ENCODE measurements at places on chromosomes 7 and 10.

DNA sequence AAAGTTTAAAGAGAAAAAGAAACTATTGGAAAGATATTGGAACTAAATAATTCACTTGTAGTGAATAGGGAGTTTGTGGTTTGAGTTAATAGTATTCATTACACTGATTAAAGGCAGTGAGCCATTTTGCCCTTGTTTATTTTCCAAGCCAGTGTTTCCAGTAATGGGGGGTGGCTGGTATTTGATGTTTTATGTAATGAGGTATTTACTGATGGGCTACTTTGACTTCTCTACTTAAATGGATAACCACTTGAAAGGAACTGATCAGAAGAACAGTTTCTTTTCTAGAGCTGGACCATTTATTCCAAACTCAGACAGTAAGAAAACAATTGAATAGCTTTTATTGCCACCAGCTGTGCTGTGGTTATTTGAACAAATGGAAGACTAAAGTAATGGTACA is 227.0 kb upstream of the HDAC9 start:
- no peak for DNase-seq

DNA sequence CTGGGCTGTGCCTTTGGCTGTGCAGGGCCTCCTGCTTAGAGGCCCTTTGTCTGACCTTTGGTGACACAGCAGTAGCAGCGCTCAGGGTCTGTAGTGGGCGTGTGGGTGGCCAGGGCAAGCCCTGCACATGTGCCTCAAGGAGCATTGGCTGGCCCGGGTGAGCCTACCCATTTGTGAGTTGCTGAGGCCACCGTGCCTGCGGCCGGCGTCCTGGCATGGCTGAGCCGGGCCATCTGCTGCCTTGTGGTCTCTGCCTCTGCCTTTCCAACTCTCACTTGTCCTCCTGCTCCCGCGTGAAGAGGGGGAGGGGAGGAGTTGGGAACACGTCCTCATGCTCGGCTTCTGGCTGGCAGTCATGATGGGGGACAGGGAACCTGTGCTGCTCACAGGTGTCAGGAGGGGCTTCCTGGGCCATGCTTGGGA is 9.2 kb upstream of the ORAI2 start:
- DNase-seq = no peak

DNA sequence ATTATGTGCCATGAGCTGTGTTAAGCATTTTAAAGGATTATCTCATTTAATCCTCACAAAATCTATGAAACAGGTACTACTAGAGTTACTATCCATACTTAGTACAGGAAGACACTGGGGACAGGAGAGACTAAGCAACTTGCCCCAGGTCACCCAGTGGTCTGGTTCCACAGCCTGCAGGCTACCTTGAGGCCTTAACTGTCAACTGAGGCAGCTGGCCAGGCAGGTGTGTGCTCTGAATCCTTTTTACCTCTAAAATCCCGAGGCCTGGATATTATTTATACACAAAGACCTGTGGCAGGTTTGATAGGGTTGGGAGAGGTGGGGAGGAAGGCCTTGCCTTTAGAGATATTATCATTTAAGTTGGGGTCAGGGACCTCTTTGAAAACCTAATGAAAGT is 3.1 kb downstream of the ZNF777 start:
- no peak for DNase-seq

DNA sequence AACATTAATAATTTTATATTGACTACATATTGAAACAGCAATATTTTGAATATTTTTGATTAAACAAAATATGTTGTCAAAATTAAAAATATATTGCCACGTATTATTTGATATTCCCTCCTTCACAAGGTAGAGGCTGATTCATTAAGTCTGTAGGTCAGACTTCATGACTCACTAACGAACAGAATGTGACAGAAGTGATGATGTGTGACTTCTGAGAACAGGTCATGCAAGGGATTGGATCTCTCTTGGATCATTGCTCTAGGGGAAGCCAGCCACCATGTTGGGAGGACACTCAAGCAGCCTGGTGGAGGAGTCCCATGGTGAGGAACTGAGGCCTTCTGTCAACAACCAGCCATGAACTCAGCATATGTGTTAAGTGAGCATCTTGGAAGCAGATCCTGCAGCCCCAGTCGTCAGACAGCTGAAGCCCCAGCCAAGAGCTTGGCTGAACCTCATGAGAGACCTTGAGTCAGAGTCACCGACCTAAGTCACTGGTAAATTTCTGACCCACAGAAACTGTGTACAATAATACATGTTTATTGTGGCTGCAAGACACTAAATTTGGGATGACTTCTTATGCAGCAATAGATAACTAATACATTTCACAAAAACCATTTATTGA is 66.6 kb downstream of the HTR5A start:
- DNase-seq = no peak

GRCh38 chr10:1654247-1654646 is 83.1 kb downstream of the ADARB2 start:
- DNase-seq = no peak

DNA sequence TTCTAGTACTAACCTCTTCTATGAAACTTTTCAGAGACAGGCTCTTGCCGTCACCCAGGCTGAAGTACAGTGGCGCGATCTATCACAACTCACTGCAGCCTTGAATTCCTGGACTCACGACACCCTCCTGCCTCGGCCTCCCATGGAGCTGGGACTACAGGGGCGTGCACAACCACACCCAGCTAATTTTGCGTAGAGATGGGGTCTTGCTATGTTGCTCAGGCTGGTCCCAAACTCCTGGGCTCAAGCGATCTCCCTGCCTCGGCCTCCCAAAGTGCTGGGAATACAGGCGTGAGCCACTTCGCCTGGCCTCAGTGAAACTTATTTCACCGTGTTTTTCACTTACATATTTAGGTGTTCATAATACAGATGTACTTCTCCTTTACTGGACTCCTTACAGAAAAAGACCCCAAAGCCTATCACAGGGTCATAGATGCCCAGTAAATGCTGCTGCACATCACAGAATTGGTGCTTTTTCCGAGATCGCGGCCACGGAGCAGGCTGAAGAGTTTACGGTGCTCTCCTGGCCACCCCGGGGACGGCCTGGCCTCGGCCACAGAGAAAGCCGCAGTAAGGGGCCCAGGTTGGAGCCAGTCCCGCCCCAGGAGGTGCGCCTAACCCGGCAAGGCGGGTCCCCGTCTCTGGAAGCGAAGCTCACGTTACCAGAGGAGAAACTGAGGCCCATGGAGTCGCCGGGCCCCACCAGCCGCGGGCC is 595 bp downstream of the TBL2 start:
- no peak for DNase-seq

DNA sequence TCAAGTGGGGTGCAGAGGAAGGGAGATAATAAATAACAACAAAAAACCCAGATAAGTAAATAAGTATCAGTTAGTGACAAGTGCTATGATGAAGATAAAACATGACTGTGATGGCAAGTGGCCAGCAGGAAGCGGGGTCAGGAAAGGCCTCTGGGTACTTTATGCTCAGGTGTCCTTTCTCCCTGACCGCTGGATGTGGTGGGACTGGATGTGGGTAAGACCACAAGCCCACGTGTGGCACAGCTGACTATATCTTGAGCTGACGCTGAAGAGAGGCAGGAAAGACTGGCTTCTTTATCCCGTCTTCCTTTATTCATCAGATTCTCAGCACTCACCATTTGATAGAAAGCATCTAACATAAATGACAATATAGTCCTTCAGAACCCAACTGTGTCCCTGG is 87.8 kb downstream of the CREB5 start:
- no peak for DNase-seq

DNA sequence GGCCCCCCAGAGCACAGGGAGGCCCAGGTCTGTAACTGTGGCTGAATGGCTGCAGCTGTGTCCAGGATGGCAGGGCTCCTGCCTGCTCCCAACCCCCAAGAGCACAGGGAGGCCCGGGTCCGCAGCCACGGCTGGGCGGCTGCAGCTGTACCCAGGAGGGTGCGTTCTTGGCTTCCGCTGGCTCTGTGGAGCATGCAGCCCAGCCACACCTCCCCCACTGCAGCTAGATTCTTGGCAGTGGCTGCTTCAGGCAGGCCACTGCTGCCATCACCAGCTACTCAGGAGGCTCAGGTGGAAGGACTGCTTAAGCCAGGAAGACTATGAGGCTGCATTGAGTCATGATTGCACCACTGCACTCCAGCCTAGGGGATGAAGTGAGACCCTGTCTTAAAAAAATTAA is 27.9 kb downstream of the C7orf25 start:
- no peak for DNase-seq

- no peak for DNase-seq
Observed at GRCh38 chr10:74153123-74153522, 2.1 kb downstream of the ADK start.

DNA sequence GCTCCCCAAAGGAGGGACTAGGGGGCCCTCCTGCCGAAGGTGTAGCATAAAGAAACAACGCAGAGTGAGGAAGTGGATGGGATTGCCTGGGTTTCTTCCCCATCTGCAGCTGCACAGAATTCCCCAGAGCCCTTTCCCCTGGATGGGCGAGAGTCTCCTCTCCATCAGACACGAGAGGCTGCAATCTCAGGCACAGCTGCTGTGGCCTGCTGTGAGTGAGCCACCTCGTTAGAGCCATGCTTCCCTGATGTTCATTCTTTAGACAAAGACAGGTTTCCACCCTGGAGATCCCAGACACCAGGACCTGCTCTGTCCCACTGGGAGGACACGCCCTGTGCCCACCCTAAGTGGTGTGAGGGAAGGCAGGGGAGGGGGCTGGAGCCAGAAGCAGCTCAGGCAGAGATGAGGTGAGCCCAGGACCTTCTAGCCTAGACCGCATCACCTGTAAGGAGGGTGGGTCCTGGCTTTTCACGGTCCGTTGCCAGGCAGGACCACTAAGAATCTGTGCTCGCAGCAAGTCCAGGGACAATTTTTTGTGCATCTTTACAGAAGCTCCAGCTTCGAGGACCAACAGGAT is 268.6 kb upstream of the TCERG1L start:
- DNase-seq = no peak

DNA sequence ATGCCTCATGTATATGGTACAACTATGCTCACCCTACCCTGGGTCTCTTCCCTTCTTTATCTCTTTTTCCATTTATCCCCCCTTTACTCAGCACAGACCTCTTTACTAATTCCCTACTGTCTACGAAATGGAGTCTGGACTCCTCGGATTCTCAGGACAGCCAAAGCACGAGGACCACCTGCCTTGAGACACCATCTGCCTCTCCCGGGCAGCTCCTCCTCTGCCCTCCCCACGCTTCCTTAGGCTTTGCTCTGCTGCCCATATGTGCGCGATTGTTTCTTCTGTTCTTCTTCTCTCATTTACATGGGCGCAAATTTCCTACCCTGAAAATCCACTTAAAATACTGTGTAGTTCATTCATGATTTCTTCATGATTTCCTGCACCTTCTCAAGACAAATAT is 62.7 kb upstream of the STK17A start:
- DNase-seq = no peak

DNA sequence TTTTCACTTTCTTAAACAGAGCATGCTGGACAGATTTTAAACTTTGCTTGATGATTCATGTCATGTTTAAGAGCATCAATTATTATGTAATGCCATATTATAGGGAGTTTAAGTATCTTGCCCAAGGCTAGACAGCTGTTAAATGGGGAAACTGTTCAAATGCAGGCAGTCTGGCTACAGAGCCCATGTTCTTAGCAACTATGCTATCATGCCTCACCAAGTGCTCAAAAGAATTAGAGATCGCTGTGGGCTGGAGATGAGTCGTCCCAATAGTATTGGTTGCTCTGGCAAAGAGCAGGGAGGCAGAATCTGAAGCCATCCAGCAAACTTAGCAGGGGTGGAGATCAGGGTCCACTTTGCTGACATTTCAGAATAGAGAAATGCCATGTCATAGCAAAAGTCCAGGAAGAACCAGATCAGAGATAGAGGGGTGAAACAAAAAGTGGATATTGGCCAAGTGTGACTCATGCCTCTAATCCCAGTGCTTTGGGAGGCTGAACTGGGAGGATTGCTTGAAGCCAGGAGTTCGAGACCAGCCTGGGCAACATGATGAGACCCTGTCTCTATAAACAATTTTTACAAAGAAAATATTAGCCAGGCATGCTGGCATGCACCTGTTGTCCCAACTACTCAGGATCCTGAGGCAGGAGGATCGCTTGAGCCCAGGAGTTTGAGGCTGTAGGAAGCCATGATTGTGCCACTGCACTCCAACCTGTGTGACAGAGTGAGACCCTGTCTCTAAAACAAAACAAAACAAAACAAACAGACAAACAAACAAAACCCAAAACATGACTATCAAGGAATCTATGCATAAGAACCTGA is 57.8 kb downstream of the BAMBI start:
- DNase-seq = no peak

GRCh38 chr10:89043052-89043451 is 52.5 kb downstream of the FAS start:
- no peak for DNase-seq

GRCh38 chr7:85019778-85020177 is 167.1 kb downstream of the SEMA3D start:
- DNase-seq = no peak
